CD4-positive, alpha-beta T cell treated with Interleukin-17A for 4 hours (primary cell): ENCODE measurements at places on chromosomes 16 and 17.

- DNase-seq = peak; percentile 68
Measured at GRCh38 chr17:45050481-45051059, 862 bp downstream of the DCAKD start.

DNA sequence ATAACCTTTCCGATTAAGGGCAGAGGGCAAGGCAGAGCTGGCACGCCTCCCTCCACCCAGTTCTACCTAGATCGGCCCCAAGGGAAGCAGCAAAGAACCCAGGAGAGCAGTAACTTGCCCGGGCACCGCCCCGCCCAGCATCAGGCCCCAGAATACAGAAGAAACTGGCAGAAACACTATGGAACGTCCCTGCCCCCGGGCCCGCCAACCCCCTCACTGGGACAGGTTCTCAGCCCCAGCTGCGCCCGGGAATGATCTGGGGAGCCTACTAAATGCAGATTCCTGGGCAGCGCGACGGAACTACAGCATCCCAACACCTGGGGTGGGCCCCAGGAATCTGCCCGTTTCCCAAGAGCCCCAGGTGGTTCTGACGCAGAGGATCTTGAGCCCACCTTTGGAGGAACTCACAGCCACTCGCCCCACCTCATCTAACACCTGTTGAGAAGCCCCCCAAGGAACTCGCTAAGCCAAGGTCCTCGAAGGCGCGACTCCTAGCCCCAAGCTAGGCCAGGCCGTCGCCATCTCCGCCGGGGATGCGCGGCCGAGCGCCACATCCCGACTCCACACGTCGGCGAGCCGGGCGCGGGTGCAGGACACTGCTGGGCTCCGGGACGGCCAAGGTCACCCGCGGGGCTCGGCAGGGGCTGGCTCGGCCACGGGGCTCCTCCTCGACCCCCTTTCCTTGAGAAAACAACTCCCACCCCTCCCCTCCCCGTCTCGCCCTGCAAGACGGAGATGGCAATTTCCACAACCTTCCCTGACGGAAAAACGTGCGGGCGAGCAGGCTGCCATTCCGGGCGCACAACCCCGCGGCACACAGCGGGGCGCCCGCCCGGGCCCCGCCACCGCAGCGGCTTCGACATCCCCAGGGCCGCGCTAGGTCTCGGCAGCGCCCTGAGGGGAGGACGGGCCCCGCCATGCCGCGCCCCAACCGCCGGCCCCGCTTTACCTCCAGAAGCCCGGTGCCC lies 913 bp downstream of the CDIP1 start:
- no peak for DNase-seq

DNA sequence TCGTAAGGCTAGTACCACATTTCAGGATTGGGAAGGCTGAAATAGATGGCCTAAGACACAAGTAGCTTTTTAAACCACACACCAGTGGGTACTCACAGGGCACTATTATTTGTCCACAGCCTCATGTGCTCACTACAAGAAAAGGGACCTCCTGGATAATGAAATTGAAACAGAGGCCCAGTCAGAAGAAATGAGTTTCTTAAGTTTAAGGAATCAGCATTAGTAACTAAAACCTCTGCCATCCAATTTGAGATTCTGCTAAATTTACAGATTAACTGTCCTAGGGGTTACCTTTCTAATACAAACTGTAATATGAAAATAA lies 3.0 kb downstream of the USP7 start:
- DNase-seq = no peak

DNA sequence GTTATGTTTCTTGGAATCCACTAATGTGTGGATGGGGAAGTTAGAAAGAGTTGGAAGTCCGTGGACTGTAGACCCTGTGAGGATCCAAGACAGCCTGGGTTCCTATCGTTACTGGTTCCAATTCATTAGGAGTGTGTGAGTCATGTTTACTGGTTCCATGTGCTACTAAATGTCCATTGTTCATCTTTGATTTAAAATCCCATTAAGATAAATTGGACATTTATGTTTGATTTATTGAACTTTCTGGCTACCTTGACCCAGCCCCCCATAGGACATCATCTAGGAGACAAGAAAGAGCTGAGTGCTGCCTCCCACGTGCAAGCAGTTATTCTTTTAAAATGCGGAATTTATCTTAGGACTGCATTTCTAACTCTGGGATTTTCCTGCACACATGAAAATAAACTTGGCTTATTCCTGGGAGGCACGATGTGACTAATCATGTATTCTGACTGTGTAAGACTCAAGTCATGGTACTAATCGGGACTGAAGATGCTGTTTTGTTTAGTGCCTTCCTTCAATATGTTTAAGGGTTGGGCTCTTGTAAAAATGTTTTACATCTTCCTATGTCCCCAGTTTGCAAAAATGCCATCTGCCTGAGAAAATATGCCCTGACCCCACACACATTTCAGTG lies 53.4 kb downstream of the RGS9 start:
- no peak for DNase-seq

- no peak for DNase-seq
Measured at GRCh38 chr17:1077581-1077985, 80.7 kb downstream of the TIMM22 start.

DNA sequence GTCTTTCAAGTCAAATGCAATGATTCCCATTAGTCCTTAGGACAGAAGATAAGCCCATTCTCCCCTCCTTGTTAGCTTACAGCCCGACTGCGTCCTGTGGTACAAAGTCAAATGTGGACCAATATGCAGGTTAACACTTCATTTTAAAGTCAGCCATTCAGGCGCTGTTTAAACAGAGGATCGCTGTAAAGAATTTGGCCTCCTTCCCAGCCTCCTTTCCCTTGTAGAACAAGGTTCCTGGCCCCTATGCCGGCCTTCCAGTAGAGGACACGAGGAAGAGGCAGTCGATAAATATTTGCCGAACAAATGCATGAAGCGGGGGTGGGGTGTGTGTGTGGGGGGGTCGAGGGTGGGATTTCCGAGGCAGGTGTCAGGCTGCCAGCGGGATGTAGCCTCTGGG lies 4.3 kb downstream of the SDK2 start:
- DNase-seq = no peak

GRCh38 chr16:47046726-47047523 lies 73.5 kb upstream of the DNAJA2 start:
- no peak for DNase-seq

- no peak for DNase-seq
Measured at GRCh38 chr16:58339452-58339981, 44.7 kb upstream of the PRSS54 start.

DNA sequence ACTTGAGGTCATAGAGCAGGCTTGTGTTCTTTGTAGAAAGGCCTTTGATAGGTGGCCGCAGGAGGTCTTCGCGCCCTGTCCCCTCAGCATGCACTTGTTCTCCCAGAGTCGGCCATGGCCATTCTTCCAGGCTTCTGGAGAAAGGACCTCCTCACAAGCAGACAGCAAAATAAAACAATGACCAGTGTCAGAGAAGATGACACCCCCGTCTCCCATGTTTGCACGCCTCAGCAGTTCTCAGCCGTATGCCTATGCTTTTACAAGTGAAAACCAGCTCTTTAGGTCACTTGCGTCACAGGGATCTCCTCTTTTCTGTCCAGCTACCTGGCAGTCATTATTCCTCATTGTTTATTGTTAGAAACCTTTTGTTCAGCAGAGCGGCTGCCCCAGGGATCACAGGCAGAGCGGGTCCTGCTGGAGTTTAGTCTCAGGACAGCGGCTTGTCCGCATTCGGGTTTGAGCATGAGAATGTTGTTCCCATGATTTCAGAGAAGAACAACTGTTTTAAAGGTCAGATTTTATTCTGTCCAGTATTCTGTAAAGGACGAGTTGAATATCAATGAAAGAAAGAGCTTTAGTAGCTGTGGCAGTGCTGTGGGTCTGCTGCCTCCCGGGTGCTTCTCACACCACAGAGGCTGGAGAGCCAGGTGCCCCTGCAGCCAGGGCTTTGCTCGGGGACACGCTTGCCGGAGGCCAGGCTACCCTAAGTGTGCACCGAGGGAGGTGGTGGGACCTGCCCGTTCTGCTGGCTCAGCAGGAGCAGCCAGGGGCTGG lies 123.9 kb downstream of the RPTOR start:
- no peak for DNase-seq

- no peak for DNase-seq
Measured at GRCh38 chr16:17289674-17290635, 180.8 kb downstream of the XYLT1 start.

GRCh38 chr16:10678655-10679054 lies 16.1 kb downstream of the TEKT5 start:
- no peak for DNase-seq

GRCh38 chr17:31275116-31275515 lies 21.9 kb downstream of the OMG start:
- DNase-seq = no peak

- DNase-seq = no peak
Measured at GRCh38 chr16:10961231-10961630, 16.9 kb downstream of the CLEC16A start.

GRCh38 chr17:74759243-74759801 lies 10.9 kb downstream of the NHERF1 start:
- DNase-seq = peak; percentile 73

- no peak for DNase-seq
Measured at GRCh38 chr16:66289986-66290385, 76.5 kb upstream of the CDH5 start.

GRCh38 chr17:82416771-82417170 lies 1.4 kb upstream of the HEXD start:
- no peak for DNase-seq

- peak; percentile 74 for DNase-seq
Measured at GRCh38 chr17:78779850-78780249, 2.2 kb downstream of the CYTH1 start.

DNA sequence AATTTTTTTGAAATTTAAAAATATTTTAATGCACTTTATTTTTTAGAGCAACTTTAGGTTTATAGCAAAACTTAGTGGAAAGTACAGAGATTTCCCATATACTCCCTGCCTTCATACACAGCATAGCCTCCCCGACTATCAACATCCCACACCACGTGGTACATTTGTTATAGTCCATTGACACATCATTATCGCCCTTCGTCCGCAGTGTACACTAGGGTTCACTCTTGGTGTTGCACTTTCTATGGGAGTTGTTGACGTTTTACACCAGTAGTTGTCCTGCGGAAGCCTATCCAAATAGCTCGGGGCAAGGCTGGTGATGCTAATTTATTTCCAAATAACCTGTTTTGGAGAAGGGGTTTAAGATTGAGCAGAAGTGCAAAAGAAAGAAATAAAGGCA lies 52.6 kb downstream of the MYH3 start:
- no peak for DNase-seq

DNA sequence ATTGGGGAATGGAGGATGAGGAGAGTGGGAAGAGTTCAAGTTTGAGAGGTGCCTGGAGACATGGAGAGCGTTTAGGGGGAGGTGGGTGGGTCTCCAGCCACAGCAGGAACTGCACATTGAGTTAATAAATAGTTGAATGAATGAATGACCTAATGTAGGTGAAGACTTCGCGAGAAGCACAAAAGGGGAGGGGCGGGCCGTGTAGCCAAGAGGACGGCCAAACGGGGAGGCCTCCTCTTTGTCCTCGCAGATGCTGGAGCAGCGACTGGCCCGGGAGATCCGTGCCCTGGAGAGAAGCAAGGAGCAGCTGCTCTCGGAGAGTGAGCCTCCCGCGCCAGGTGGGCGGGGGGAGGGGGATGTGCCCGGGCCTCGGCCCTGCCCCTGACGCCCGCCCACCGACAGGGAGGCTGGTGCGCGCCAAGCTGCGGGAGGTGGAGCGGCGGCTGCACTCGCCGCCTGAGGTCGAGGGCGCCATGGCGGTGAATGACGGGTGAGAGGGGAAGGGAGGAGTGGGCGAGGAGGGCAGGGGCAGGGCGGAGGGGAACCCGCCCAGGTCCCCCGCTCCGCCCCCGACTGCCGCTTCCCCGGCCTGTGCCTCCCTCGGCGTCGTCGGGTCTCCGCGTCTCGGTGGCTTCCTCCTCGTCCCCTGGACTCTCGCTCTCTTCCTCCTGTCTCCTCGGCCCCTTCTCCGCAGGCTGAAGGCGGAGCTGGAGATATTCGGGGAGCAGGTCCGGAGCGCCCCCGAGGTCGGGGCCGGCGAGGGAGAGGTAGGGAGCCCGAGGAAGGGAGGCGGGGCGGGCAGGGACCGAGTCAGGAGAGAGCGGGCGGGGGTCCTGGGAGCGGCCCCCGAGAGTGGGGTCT lies 12.9 kb downstream of the SYCE1L start:
- peak; percentile 87 for DNase-seq

- no peak for DNase-seq
Measured at GRCh38 chr16:58001781-58002415, 691 bp downstream of the USB1 start.

GRCh38 chr17:35080536-35080935 lies 17.0 kb upstream of the RFFL start:
- DNase-seq = no peak

GRCh38 chr16:84061236-84061819 lies 18.7 kb upstream of the SLC38A8 start:
- DNase-seq = no peak

- no peak for DNase-seq
Measured at GRCh38 chr16:18802767-18803343, 1.5 kb upstream of the ARL6IP1 start.

DNA sequence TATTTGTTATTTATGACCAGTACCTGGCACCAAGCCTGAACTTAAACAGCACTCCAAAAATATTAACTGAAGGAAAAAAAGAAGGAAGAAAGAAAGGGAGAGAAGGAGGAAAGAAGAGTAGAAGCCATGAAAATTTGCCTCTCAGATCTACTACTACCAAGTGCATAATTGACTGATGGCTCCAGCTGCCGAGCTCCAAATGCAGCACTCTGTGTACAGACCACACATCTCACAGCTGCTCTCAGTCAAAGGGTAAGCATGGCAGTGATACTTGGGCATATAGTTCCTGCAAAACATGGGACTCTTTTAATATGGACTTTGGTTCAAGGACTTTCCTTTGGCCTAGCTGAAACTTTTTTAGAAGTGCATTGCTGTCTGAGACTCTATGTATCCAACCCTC lies 44.0 kb upstream of the NOG start:
- no peak for DNase-seq

DNA sequence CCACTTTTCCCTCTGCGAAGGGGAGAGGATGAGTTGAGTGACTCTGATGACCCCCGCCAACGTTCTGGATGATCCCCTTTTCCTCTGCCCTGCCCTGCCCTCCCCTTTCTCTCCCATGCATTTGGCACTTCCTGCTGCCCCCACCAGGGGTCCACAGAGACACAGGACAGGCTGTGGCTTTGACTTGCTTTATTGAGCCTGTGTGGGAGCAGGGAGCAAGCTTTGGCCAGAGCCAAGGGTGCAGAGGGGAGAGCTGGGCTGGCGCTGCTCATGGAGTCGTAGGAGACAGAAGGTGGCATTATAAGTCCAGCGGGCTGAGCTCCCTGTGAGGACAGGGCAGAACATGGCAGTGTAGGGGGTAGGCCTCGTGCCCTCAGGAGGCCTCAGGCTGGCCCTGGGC lies 1.6 kb downstream of the PPY start:
- DNase-seq = no peak

- no peak for DNase-seq
Measured at GRCh38 chr17:59287452-59287851, 44.0 kb upstream of the YPEL2 start.

DNA sequence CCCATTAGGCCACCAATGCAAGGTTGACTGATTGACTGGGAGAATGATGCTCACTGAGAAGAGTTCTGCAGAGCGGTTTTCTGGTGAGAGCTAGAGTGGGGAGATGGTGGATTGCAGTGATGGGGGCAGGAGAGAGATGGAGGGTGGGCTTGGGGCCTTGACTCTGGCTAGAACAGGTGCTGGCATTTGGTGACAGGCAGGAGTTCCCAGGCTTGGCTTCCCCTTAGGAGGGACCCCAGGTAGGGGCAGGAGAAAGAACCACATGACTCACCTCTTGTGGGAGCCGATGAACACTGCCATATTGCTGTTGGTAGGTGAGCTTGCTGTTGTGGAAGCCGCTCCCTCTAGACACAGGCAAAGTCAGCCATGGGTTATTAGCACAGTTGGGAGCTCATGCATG lies 8.0 kb downstream of the CD300LB start:
- no peak for DNase-seq

GRCh38 chr17:29141514-29141876 lies 38.7 kb downstream of the MYO18A start:
- no peak for DNase-seq
